ENCODE measurements at places on chromosomes 5 and 9.

- H3K27ac ChIP-seq, result no peak overlapping the region
- no peak overlapping the region for H3K4me3 ChIP-seq
- H3K4me1 ChIP-seq, result peaks cover 7% of the 10 kb centered on the region
- DNase-seq, result no peak
- H3K27me3 ChIP-seq, result peaks cover 4% of the 10 kb centered on the region
- no peaks in the 10 kb centered on the region for H3K36me3 ChIP-seq
Observed at GRCh38 chr5:174827558-174827957, 103.2 kb downstream of the MSX2 start.

- H3K27me3 ChIP-seq, result peaks cover 6% of the 10 kb centered on the region
- no peak for DNase-seq
- peaks cover 3% of the 10 kb centered on the region for H3K36me3 ChIP-seq
- H3K4me3 ChIP-seq, result no peak overlapping the region
- no peaks in the 10 kb centered on the region for H3K4me1 ChIP-seq
Observed at GRCh38 chr5:59412428-59412827, 481.1 kb downstream of the PDE4D start.

GRCh38 chr5:51494821-51495220 lies 111.6 kb downstream of the ISL1 start:
- H3K4me1 ChIP-seq, result no peaks in the 10 kb centered on the region
- H3K27me3 ChIP-seq, result no peaks in the 10 kb centered on the region
- H3K36me3 ChIP-seq, result no peaks in the 10 kb centered on the region
- H3K4me3 ChIP-seq, result no peak overlapping the region
- H3K27ac ChIP-seq, result no peak overlapping the region

GRCh38 chr5:81817086-81817485 lies 66.2 kb upstream of the SSBP2 start:
- no peaks in the 10 kb centered on the region for H3K36me3 ChIP-seq
- no peak overlapping the region for H3K4me3 ChIP-seq
- no peak for DNase-seq
- H3K27me3 ChIP-seq, result peaks cover 6% of the 10 kb centered on the region
- peaks cover 10% of the 10 kb centered on the region for H3K4me1 ChIP-seq

DNA sequence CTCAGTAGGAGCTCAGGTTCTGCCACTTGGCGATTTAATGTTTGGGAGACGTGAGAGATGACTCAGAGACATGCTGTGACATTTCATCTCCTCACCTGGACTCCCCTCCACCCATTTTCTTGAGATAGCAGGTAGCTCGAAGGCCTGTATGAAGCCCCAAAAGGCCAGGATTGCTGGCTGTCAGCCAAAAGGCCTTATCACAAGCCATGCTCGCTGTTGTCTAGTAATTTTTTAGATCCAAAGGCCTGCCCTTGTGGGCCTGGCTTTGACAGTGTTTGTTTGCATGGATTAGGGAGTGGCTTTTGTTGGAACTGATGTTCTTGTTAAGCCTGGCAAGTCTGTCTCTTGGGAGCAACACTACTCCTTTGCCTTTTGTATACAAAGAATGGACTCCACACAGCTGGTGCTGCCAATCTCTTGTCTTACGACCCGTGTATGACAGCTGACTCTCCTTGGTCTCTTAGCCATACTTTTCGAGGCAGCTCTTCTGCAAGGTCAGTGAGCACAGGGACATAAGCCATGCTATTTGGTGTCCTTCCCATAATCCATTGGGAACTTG lies 22.7 kb downstream of the CAVIN4 start:
- DNase-seq, result no peak
- H3K27ac ChIP-seq, result no peak overlapping the region
- peaks cover 15% of the 10 kb centered on the region for H3K27me3 ChIP-seq
